ENCODE measurements at places on chromosomes 2 and 18.
A peak's percentile ranks its signal among the peaks of the same experiment; 100 is the strongest.

DNA sequence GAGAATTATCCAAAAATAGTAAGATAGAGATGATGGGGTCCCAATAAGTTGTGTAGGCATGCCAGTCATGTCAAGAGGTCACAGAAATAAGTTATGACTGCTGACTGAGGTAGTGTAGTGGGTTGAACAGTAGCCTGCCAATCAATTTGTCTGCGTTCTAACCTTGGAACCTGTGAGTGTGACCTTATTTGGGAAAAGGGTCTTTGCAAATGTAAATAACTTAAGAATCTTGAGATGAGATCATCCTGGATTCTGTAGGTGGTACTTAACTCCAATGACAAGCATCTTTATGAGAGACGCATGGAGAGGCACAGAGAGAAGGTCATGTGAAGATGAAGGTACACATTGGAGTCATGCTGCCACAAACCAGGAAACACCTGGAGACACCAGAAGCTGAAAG lies 31.0 kb downstream of the ACVR1 start:
- DNase-seq, result no peak

- DNase-seq, result no peak
These were observed 42.8 kb upstream of the TTC39C start for GRCh38 chr18:23971666-23972230.

GRCh38 chr2:238739668-238740067 lies 108.2 kb upstream of the TWIST2 start:
- DNase-seq, result no peak

DNA sequence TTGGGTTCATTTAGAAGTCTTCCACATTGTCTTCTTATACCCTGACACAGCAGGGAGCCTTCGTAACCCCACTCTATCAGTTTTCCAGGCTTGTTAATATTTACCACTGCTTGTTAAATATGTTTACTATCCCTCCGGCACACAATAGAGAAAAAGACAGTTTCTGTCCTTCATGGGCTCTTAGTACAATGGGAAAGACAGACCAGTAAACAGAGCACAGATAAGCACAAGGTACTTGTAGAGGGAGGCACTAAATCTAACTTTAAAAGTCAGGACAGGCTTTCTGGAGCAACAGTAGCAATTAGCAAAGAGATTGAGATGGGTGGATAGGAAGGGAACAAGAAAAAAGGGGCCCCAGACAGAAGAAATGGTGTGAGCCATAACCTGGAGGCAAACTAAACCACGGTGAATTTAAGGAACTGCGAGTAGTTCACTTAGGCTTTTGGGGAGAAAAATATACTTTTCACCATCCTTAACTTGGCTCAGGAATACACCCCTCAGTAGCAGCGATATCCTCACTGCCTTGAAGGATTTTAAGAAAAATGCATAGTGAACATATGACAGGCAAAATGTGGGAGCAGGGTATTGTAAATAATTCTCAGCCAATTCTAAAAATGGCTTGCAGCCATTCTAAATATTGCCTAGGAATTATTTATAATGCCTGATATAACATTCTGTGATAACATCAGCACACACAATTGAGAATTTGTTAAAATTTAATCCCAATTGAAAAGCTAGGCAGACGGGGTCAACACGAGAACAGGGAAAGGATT lies 383.7 kb downstream of the CDH2 start:
- no peak for DNase-seq

- no peak for DNase-seq
These were observed 26.7 kb downstream of the FBLN7 start for GRCh38 chr2:112164876-112165275.

- peak; percentile 40 for DNase-seq
These were observed 35.1 kb downstream of the DCDC2C start for GRCh38 chr2:3738454-3738853.

GRCh38 chr2:135839713-135840112 lies 2.7 kb upstream of the LCT start:
- DNase-seq, result no peak

- DNase-seq, result no peak
These were observed 58.8 kb downstream of the PRKRA start for GRCh38 chr2:178392215-178392614.

DNA sequence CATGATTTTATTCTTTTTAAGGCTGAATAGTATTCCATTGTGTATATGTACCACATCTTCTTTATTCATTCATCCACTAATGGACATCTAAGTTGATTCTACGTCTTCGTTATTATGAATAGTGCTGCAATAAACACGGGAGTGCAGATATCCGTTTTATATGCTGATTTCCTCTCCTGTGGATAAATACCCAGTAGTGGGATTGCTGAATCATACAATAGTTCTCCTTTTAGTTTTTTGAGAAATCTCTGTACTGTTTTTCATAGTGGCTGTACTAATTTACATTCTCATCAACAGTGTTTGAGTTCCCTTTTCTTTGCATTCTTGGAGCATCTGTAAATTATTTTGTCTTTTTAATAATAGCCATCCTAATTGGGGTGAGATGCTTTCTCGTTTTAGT lies 114.5 kb downstream of the RGPD3 start:
- no peak for DNase-seq

DNA sequence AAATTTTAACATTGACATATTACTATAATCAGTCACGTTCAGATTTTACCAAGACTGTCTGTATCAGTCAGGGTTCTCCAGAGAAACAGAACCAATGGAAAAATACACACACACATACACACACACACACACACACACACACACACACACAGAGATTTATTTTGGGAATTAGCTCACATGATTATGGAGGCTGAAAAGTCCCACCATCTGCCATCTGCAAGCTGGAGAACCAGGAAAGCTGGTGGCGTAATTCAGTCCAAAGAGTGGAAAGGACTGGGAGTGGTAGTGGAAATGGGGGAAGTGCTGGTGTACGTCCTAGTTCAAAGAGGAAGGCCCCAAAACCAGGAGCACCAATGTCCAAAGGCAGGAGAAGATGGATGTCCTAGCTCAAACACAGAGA lies 166.4 kb downstream of the AKAIN1 start:
- no peak for DNase-seq

GRCh38 chr2:238299803-238300202 lies 11.4 kb upstream of the PER2 start:
- no peak for DNase-seq

DNA sequence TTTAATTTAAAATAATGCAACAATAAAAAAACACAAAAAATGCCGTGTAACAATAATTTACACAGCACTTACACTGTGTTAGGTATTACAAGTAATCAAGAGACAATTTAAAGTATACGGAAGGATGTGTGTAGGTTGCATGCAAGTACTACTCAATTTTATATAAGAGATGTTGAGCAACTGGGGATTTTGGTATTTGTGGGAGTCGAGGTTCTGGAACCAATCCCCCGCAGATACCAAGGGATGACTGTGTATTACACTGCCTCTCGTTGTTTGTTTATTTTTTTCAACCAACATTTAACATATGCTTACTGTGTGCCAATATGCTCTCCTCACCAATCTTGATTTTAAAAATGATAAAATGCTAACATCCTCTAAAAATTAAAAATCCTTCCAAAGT lies 24.8 kb downstream of the MAP3K2 start:
- no peak for DNase-seq

- no peak for DNase-seq
These were observed 76.4 kb downstream of the ZSWIM2 start for GRCh38 chr2:186772579-186772978.

GRCh38 chr18:63309422-63309821 lies 10.1 kb downstream of the BCL2 start:
- DNase-seq, result no peak

- no peak for DNase-seq
These were observed 102.7 kb downstream of the SMIM21 start for GRCh38 chr18:75324686-75325257.
